ENCODE measurements at places on chromosomes 2 and 18. TPM values are rescaled to one million over a fixed set of nuclear protein-coding genes. Genes with fewer than 3 reads are reported as not detected.

The CYRIA gene
- 30.8 TPM for total RNA-seq

The ZC3H6 gene
- total RNA-seq = 2.2 TPM

The RNF181 gene
- total RNA-seq = 174 TPM

The SCYGR8 gene
- total RNA-seq = not detected

The DNAJC5G gene
- total RNA-seq = 0.16 TPM

The KCNG2 gene
- not detected for total RNA-seq

The CFAP221 gene
- 0.16 TPM for total RNA-seq

The FAM110C gene
- total RNA-seq = 0.13 TPM

The ALPI gene
- total RNA-seq = not detected

The NEU2 gene
- total RNA-seq = not detected

The AQP4 gene
- not detected for total RNA-seq

The ZNF892 gene
- 3.6 TPM for total RNA-seq

The SATB2 gene
- 0.65 TPM for total RNA-seq

The HOXD11 gene
- not detected for total RNA-seq

The TUBA3E gene
- total RNA-seq = not detected

The TMEFF2 gene
- total RNA-seq = under 0.01 TPM

The UGT1A4 gene
- not detected for total RNA-seq

The SAG gene
- not detected for total RNA-seq

The PTGR3 gene
- total RNA-seq = 6.8 TPM

The WDCP gene
- 14.4 TPM for total RNA-seq

The OXER1 gene
- total RNA-seq = not detected

The KRTCAP3 gene
- total RNA-seq = 0.49 TPM

The LIMS4 gene
- 42.7 TPM for total RNA-seq

The OR6B2 gene
- total RNA-seq = not detected

The UPP2 gene
- total RNA-seq = not detected

The RNF25 gene
- total RNA-seq = 37.7 TPM

The NR4A2 gene
- under 0.01 TPM for total RNA-seq

The MAP3K19 gene
- not detected for total RNA-seq

The ITGA4 gene
- 1.9 TPM for total RNA-seq

The CASP10 gene
- total RNA-seq = 59.7 TPM

The NPAS2 gene
- 1.1 TPM for total RNA-seq

The PLCL1 gene
- total RNA-seq = 2.0 TPM

The BMP10 gene
- not detected for total RNA-seq

The PIAS2 gene
- 20.8 TPM for total RNA-seq

The ANO7 gene
- 0.32 TPM for total RNA-seq

The NFATC1 gene
- total RNA-seq = 4.2 TPM

The VSNL1 gene
- not detected for total RNA-seq

The ARHGAP15 gene
- total RNA-seq = not detected

The CYTIP gene
- total RNA-seq = not detected

The MRO gene
- 0.16 TPM for total RNA-seq

The CDCA7 gene
- 7.3 TPM for total RNA-seq

The AKAIN1 gene
- total RNA-seq = not detected

The STON1 gene
- 5.4 TPM for total RNA-seq

The SPR gene
- 32.9 TPM for total RNA-seq

The DAPL1 gene
- not detected for total RNA-seq

The RGPD3 gene
- total RNA-seq = under 0.01 TPM
